ENCODE measurements at places on chromosomes 7 and 10. TPM values are rescaled to one million over a fixed set of nuclear protein-coding genes. Genes with fewer than 3 reads are reported as not detected.

GRCh38 chr7:75531359-75531821 is 39.3 kb downstream of the SPDYE5 start:
- DNase-seq, result no peak

DNA sequence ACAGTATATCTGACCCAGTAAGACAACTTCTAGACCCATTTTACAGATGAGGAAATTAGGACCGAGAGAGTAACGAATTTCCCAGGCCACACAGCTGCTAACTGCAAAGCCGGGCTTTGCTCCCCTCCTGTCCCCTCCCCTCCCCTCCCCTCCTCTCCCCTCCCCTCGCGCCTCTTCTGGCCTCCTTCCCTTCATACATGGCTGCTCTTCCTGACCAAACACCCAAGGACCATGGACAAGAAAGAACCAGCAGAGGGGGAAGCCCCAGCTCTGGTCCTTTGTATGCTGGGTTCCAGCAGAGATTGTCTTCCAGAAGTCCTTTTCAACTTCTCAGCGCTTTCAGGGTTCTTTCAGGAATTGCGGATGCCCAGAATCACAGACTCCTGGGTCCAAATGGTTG is 3.6 kb upstream of the TMEM72 start:
- DNase-seq, result no peak

- no peak for DNase-seq
Observed at GRCh38 chr10:17906002-17906401, 45.7 kb upstream of the SLC39A12 start.

GRCh38 chr10:71383972-71384687 is 12.6 kb upstream of the CDH23 start:
- DNase-seq, result peak; percentile 79

ADCY1 gene
- total RNA-seq, result 6.9 TPM

- DNase-seq, result no peak
Observed at GRCh38 chr7:76151932-76152331, 49.8 kb upstream of the SRRM3 start.

- DNase-seq, result peak; percentile 18
Observed at GRCh38 chr10:35191523-35191922, 64.9 kb downstream of the CREM start.

- no peak for DNase-seq
Observed at GRCh38 chr10:101120884-101121653, 10.0 kb upstream of the TLX1 start.

TAS2R41 gene
- total RNA-seq, result not detected

PON1 gene
- total RNA-seq, result not detected

DNA sequence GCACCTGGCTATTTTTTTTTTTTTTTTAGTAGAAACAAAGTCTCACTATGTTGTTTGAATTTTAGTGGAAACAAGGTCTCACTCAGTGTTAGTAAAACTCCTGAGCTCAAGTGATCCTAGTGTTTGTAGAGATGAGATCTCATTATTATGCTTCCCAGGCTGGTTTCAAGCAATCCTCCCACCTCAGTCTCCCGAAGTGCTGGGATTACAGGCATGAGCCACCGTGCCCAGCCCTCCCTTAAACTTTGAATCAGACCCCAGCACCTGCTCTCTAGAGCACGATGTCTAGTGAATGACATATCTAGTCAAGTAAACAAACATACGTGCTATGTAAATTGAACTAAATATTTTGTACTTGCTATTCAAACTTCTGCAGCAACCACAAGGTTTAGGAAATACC is 105.6 kb upstream of the MYO3A start:
- DNase-seq, result no peak

- DNase-seq, result no peak
Observed at GRCh38 chr7:72182036-72182435, 230.1 kb downstream of the CALN1 start.

DNA sequence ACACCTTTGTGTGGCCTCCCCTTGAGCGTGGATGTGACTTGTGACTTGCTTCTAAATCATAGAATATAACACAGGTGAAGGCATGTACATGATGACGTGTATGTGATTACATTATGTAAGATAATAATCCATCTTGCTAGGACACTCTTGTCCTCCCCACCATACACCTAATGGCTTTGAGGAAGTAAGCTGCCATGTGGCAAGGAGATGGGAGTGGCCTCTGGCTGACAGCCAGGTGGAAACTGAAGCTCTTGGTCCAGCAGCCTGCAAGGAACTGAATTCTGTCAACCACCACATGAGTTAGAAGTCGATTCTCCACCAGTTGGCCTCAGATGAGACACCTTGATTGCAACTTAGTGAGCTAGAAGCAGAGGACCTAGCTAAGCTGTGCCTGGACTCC is 67.4 kb upstream of the ELN start:
- DNase-seq, result no peak

CCDC136 gene
- 8.8 TPM for total RNA-seq

DNA sequence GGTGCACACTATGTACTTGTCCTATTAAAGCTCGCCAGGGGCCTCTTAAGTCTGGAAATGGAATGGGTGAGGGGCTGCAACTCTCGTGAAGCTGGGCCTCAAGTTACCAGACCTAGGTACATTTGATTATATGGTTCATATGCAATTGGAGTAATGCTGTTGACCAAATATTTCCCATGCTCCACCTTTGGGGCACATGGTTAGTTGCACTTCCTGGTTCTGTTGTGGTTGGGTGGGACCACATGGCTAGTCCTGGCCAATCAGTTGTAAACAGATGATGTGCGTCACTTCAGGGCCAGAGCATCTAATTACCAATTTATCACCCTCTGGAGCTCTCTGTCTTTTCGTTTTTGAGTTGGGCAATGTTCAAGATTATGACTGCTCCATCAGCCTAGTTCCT is 39.5 kb upstream of the OPN4 start:
- DNase-seq, result no peak

DNA sequence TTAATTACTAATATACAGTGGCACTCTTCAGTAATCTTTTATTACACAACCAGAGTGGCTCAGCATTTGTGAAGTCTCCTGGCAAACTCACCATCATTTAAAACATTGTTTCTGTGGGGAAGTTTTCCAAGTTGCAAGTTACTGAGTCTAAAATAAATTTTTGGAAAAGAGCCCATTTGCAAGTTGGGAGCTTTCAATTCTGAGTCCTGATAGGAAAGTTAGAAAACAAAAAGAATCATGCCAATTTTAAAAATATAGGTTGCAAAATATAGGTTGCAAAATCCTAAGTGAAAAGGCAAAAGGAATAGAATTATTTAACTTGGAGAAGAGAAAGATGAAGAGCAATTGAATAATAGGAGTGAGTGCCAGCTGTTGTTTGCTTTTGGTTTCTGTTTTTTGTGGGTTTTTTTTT is 378.8 kb upstream of the C7orf33 start:
- DNase-seq, result no peak

ODAD2 gene
- not detected for total RNA-seq

DNA sequence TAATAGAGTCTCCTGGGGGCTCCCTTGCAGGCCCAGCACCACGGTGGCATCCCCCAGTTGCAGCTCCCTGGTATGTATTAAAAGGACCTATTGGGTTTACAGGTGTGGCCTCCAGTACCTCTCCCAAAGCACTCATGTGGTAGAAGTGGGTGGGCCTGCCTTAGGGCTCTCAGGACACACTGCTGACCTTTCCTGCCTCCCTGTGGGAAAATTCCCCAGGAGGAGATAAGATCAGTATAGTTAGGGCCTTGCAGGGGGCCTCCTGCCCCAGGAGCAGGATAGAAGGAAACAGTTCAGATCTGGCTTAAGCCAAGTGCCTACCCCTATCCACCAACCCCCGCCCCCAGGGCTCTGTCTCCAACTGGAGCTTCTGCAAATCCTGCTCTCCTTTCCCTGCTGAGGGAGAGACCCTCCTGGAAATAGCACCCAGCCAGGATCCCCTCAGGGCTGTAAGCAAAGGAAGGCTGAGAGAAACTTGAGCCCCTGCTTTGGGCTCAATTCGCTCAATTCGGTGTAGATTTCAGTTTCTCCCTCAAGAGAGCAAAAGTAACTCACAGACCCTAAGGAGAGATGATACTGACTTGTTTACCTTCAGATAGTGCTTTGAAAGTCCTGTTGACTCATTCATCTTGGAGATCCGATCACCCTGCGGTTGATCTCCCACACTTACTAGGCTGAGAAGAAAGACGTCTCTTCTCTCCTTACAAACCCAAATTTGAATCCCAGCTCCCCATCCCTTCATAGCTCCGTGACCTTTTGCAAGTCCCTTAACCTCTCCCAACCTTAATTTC is 130.6 kb downstream of the WDR11 start:
- no peak for DNase-seq

CRHR2 gene
- total RNA-seq, result not detected

GRCh38 chr7:18345641-18346234 is 149.8 kb upstream of the HDAC9 start:
- DNase-seq, result peak; percentile 30

TM9SF3 gene
- total RNA-seq, result 79.5 TPM

DNA sequence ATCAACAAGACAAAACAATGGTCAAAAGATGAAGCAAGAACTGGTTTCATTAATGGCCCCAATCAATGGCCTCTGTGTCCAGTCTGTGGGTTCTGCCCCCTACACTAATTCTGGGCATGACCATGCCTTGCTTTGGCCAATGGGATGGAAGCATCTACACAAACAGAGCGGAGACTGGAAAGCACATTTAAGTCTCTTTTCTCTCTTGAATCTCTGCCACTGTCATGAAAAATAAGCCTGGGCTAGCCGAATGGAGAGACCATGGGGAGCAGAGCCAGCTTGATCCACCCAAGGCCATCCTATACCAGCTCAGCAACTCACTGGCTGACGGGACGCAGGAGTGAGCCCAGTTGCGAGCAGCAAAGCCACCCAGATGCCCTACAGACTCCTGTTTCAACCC is 30.9 kb downstream of the ANKRD16 start:
- DNase-seq, result no peak
